ENCODE measurements at places on chromosomes 2 and 18. TPM values are rescaled to one million over a fixed set of nuclear protein-coding genes. Genes with fewer than 3 reads are reported as not detected.

MC4R gene
- total RNA-seq: not detected

PID1 gene
- total RNA-seq: not detected

NAT8 gene
- not detected for total RNA-seq

IL37 gene
- not detected for total RNA-seq

EVX2 gene
- not detected for total RNA-seq

POTEJ gene
- not detected for total RNA-seq

PARD6G gene
- 1.4 TPM for total RNA-seq

GLI2 gene
- 0.05 TPM for total RNA-seq

KDSR gene
- total RNA-seq: 24.6 TPM

FOXI3 gene
- total RNA-seq: not detected

SP9 gene
- not detected for total RNA-seq

LOXL3 gene
- total RNA-seq: 29.0 TPM

VWA3B gene
- not detected for total RNA-seq

SERPINE2 gene
- total RNA-seq: 0.92 TPM

ALLC gene
- total RNA-seq: not detected

DNA sequence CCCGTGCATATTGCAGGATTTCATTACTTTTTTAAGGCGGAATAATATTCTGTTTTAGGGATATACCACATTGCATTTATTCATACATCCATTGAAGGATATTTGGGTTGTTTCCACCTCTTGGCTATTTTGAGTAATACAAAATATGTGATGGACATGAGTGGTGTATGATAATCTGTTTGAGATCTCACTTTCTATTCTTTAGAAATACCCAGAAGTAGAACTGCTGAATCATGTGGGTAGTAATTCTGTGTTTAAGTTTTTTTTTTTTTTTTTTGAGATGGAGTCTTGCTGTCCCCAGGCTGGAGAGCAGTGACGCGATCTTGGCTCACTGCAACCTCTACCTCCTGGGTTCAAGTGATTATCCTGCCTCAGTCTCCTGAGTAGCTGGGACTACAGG lies 201.4 kb downstream of the NYAP2 start:
- DNase-seq: no peak

GRCh38 chr2:128457716-128458115 lies 139.0 kb upstream of the HS6ST1 start:
- DNase-seq: no peak

GRCh38 chr18:45554389-45554737 lies 60.9 kb upstream of the SLC14A2 start:
- DNase-seq: no peak

DNA sequence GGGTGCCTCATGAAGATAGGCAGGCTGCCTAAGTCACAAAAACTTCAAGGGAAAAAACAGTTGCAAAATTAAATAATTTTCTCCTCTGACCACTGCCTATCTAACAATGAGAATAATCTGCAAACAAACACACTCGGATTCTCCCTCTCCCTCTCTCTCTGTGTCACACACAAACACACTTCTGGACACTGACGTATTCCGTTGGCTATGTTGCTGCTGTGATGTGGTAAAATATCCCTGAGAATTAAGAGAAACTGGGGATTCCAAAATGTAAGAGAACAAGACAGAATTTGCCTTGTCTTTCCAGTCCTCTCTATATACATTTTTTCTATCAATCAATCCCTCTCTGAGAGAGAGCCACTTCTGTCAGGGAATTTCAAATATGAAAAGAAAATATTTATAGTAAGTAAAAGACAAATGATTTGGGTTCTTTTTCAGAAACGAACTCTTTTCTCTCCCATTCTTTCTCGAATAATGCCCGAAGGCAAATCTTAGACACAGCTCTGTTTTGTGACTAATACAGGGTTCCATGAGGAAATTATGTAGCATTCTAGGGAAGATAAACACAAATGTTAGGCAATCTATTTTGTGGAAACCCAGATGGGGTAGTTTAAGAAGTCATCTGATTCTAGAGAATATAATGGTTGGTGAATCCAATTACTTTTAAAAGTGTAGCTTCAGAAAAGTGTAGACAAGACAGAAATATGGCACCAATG lies 310.3 kb upstream of the CYP26B1 start:
- DNase-seq: no peak

- no peak for DNase-seq
Measured at GRCh38 chr2:216289470-216289869, 82.8 kb downstream of the MARCHF4 start.

DNA sequence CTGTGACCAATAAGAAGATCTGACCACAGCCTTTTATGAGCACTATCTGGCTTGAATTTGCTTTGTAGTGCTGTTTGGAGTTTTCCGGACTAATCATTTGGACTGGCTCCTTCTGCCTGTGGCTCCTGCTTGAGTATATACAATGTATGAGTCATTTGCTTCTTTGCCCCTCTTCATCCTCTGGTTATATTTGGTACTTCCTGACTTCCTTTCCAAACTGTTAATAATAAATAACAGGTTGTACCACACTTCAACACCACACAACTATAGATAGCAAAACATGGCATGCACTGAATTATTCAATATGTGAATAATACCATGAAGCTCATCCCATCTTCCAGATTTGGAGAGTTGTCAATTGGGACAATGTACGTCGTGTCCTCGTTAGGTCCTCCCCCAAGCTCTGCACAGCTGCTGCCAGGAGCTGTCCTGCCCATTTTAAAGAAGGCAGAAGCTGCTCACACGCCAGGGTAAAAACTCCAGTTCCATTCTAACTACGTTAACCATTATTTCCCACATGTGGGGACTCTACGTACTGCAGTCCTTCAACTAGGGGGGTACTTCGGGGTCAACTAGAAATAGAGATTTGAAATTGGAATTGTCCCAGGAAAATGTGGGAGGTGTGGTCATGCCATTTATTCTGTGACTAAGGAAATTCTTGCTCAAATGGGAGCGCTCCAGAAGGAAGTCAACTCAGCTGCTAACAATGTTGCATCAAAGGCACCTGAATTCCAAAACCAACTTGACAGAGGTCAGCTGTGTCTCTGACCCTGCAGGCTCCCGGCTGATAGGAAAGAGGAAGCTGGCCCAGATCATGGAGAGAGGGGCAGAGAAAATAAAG lies 38.1 kb downstream of the ST8SIA5 start:
- DNase-seq: no peak

GRCh38 chr2:35997488-35997887 lies 358.1 kb upstream of the CRIM1 start:
- no peak for DNase-seq

DNA sequence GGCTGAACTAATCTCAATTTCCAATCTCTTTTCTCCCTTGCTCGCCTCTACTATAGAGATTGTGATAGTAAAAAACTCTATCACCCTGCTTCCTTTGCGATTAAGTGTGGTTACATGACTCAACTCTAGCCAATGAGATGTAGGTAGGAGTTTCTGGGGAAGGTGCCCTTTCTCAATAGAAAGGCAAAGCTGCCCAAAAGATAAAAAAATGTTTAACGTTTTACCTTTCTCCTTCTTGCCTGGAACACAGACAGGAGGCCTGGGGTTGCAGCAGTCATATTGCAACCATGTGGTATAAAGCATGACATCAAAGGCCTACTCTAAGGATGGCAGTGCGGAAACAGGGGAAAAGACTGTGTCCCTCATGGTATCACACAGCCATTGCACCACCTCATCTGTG lies 31.5 kb downstream of the TMEM37 start:
- no peak for DNase-seq

GRCh38 chr2:118805064-118805690 lies 42.3 kb downstream of the EN1 start:
- no peak for DNase-seq

DNA sequence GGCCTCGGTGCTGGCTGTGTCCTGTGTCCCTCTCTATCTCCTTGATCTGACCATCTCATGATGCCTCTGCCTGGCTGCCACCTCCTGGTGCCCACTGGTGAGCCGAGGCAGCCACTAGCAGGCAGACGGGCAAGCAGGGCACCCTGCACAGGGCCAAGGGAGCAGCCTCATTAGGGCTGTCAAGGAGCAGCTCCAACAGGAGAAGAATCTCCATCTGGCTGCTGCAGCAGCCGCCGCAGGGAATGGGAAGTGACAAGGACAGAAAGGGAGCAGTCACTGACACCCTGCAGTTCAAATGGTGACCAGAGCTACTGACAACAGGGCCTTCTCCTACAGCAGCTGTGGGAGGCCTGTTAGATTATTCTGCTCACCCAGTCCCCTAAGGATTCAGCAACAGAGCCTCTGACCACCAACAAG lies 32.6 kb downstream of the ALPK2 start:
- no peak for DNase-seq

DNA sequence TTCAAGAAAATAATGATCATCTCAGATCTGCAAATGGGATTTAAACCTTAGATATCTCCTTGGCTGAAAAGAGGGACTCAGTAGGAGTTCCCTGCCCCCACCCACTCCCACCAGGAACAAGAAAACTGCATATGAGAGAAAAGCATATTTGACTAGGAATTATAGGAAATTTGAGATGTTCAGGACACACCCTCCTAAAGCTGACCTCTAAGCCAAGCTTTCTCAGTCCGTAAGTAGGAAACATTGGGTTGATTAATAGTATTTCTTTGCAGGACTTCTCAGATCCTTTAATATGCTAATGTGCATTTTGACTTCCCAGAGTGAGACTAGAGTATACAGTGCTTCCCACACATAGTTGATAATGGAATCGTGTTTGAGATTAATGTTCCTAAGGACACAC lies 47.8 kb upstream of the DAPL1 start:
- no peak for DNase-seq

DNA sequence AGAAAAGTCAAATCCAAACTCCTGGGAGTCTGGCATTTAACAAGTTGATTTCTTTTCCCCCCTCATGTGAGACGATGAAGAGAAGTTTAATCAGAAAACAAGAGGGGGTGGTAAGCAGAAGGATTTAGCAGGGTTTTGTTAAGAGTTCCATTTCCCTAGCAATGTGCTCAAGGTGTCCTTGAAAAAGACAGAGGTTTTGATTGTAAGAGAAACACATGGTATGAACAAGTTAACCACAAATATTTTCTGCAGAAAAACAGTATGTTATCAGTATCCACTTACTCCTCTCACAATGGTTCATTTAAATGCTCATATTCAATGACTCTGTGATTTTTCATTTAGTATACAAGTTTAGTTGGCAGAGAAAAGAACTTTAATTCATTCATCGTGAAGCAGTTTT lies 26.8 kb downstream of the LAMA1 start:
- DNase-seq: no peak

DNA sequence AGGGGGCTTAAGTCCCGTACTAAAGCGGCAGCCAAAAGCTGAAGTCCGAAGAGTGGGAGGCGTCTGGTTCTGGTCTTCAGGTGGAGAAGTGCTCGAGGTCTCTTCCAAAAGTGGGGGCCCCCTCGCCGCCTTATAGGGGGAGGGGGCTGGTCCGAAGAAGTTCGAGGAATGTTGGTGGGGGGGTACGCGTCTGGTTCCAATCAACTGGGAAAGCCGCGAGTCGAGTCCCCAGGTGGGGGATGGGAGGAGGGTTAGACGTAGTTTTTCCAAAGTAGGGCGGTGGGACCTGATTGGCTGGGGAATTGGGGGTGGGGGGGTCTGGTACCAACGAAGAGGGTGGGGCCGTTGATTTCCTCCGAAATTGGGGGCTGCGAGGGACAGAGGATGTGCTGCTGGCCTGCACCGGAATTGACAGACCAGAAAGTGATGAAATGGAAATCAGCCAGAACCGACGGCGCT lies 594 bp downstream of the ITM2C start:
- no peak for DNase-seq

DNA sequence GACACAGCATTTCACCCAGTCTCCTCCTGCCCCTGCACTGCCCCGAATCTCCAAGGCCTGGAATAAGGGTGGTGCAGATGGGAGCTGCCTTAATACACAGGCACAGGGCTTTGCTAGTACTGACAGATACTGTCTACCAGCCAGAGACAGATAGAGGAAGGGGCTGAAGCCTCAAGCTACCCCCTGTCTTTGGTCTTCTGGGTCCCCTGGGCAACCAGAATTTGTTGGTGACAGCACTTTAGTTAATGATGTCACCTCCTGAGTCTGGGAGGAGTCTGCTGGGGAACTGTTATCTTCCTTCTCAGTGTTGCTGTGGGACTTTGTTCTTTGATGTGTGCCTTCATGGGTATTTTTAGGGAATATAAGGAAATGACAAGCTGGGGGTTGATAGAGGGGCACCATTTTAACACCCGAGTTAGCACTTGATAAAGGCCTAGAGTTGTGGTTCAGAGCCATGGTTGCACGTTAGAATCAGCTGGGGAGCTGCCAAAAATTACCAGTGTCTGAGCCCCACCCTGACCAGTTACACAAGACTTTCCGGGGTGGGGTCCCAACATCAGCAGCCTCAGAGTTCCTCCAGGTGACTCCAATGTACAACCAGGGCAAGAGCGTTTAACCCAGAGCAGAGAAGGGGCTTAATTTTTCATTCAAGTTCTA lies 136.8 kb downstream of the SMAD7 start:
- no peak for DNase-seq

- DNase-seq: no peak
Measured at GRCh38 chr2:205972113-205972512, 113.9 kb downstream of the INO80D start.

GRCh38 chr18:44974174-44974573 lies 293.5 kb downstream of the SETBP1 start:
- no peak for DNase-seq

GRCh38 chr18:31270578-31270977 lies 47.4 kb upstream of the DSG1 start:
- no peak for DNase-seq
